ENCODE measurements at places on chromosomes 12 and 14. TPM values are rescaled to one million over a fixed set of nuclear protein-coding genes. Genes with fewer than 3 reads are reported as not detected.

GRCh38 chr14:105050551-105050897 is 14.7 kb downstream of the GPR132 start:
- no peaks in the 10 kb centered on the region for H3K4me1 ChIP-seq
- H3K27ac ChIP-seq = no peak overlapping the region
- no peaks in the 10 kb centered on the region for H3K27me3 ChIP-seq
- DNase-seq = peak; percentile 65
- H3K4me3 ChIP-seq = no peak overlapping the region

GRCh38 chr12:87991483-87991882 is 37.7 kb downstream of the C12orf50 start:
- H3K27ac ChIP-seq = no peak overlapping the region
- H3K27me3 ChIP-seq = no peaks in the 10 kb centered on the region
- H3K4me3 ChIP-seq = no peak overlapping the region
- DNase-seq = no peak

- DNase-seq = no peak
- no peaks in the 10 kb centered on the region for H3K27me3 ChIP-seq
- H3K4me1 ChIP-seq = no peaks in the 10 kb centered on the region
- H3K36me3 ChIP-seq = no peaks in the 10 kb centered on the region
- H3K4me3 ChIP-seq = no peak overlapping the region
- H3K27ac ChIP-seq = no peak overlapping the region
Observed at GRCh38 chr14:35212471-35213142, 79.6 kb upstream of the PSMA6 start.

DNA sequence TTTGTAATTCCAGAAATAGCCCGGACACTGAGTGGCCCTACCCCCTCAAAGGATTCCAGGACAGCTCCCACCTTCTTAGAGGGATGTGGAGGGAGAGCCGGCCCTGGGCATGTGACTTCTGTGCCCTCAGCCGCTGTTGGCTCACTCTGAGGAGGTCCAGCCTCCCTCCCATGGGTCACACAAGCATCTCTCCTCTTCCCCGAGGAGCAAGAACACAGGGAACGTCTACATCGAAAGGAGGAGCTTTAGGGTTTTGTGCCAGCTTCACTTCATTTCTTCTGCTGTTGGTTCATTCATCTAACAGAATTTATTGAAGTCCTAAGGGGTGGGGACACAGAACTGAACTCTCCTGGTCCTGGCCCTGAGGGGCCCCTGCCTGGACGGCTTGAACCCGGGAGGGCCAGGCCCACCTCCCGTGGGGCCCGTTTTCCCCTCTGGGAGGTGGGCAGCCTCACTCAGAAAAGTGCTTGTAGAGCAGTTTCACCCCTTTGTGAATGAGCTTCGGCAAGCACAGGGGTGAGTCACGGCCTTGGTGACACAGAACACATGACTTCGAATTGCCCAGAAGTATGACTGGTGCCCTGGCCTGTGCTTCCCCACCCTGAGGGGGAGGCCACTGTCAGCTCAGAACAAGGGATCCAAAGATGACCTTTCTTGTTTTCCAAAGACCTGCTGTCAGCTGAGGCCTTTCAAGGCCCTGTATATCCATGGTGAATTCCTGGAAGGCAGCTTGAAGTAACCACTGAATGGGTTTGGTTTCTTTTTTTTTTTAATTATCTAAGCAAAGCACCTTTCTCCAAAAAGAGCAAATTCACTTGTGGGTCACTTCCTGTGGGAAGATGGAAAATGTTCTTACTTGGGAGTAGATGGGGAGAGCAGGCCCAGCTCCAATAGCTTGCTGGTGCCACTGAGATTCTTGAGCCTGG is 39.2 kb downstream of the NFKBIA start:
- H3K4me3 ChIP-seq = no peak overlapping the region
- peaks cover 31% of the 10 kb centered on the region for H3K4me1 ChIP-seq
- peak; percentile 58 for DNase-seq
- H3K36me3 ChIP-seq = no peaks in the 10 kb centered on the region

GRCh38 chr14:81348061-81348460 is 52.1 kb downstream of the STON2 start:
- H3K27ac ChIP-seq = no peak overlapping the region
- no peak overlapping the region for H3K4me3 ChIP-seq
- H3K4me1 ChIP-seq = no peaks in the 10 kb centered on the region
- no peaks in the 10 kb centered on the region for H3K27me3 ChIP-seq
- DNase-seq = no peak

DNA sequence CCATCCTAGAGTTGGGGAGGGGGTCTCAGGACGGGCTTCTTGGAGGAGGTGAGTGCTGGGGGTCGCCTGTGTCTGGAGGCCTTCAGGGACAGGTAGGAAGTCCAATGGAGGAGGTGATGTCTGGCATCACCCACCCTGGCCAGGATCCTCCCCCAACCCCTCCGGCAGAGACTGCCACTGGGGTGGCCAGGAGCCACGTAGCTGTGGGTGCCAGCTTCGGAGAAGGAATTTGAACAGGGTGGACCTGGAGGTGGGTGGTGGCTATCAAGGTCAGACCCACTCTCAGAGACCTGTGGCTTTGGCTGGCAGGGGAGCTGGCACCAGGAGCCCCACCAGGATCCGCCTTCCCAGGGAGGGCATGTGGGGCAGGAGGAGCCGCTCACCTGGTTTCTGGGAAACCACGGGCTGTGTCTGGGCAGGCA is 9.1 kb downstream of the CEP170B start:
- no peaks in the 10 kb centered on the region for H3K27me3 ChIP-seq
- H3K36me3 ChIP-seq = no peaks in the 10 kb centered on the region
- peak; percentile 56 for DNase-seq
- H3K4me3 ChIP-seq = no peak overlapping the region
- no peaks in the 10 kb centered on the region for H3K4me1 ChIP-seq

DNA sequence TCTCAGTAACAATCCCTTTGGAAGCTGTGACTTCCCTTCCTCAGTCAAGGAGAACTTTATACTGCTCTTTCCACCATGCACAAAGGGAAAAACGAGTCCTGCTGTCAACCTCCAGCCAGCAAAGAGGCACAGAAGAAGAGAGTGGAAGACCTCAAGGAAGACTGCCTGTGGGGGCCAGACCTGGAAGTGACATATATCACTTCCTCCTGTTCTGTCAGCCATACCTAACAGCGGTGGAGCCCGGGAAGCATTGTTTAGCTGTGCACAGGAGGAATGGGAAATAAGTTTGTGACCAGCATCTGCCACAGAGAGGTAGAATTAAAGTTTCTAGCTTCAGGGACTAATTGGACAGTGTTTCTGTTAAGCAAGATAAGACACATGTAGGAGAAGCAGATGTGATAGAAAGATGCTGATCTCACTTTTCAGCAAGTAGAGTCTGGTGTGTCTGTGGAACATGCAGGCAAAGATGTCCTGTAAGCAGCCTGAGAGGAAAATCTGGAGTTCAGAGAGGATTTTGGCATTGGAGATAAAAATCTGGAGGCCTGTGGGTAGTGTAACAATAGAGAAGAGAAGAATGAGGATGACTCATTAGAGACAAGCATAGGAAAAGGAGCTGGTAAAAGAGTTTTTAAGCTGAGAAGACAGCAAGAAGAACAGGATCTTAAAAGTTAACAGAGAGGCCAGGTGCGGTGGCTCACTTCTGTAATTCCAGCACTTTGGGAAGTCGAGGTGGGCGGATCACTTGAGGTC is 141.6 kb upstream of the CPSF6 start:
- DNase-seq = no peak
- H3K27me3 ChIP-seq = no peaks in the 10 kb centered on the region
- no peak overlapping the region for H3K4me3 ChIP-seq
- H3K36me3 ChIP-seq = no peaks in the 10 kb centered on the region

- DNase-seq = no peak
- no peaks in the 10 kb centered on the region for H3K36me3 ChIP-seq
- H3K4me1 ChIP-seq = no peaks in the 10 kb centered on the region
- no peaks in the 10 kb centered on the region for H3K27me3 ChIP-seq
- H3K27ac ChIP-seq = no peak overlapping the region
Observed at GRCh38 chr12:50787618-50788017, 23.7 kb downstream of the ATF1 start.

GRCh38 chr12:34345801-34346200 is 323.5 kb downstream of the ALG10 start:
- no peaks in the 10 kb centered on the region for H3K36me3 ChIP-seq
- no peak overlapping the region for H3K27ac ChIP-seq
- no peaks in the 10 kb centered on the region for H3K4me1 ChIP-seq
- DNase-seq = no peak
- no peak overlapping the region for H3K4me3 ChIP-seq

GRCh38 chr12:10563966-10564365 is 49.4 kb downstream of the MAGOHB start:
- H3K27ac ChIP-seq = no peak overlapping the region
- no peak overlapping the region for H3K4me3 ChIP-seq
- no peaks in the 10 kb centered on the region for H3K4me1 ChIP-seq

DNA sequence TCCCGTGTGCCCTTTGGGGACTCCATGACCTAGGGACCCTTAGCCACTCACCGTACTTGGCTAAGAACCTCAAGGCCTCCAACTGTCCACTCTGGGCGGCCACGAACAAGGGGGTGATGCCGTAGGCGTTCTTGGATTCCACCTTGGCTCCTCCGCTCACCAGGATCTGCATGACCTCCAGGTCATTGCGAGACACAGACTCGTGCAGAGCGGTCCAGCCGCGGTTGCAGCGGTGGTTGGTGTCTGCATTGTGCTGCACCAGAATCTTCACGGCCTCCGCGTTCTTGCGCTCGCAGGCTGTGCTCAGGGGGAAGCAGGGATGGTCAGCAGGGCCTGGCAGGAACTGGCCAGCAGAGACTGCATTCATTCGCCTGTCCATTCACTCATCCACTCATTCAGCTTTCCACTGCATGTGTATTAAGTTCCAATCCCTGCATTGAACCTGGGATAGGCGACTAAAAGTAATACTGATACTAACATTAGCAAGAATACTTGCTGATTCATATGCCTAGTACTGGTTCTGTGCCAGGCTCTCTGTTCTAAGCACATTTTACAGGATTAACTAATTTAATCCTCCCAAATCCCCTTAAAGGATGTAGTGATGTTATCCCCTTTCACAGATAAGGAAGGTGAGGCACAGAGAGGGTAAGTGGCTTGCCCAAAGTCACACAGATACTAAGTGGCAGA is 23.9 kb downstream of the FAM181A start:
- H3K4me1 ChIP-seq = no peaks in the 10 kb centered on the region
- no peaks in the 10 kb centered on the region for H3K27me3 ChIP-seq
- no peak overlapping the region for H3K4me3 ChIP-seq
- DNase-seq = no peak
- H3K27ac ChIP-seq = no peak overlapping the region

The KLRC1 gene
- 1.4 TPM for total RNA-seq
